ENCODE measurements at places on chromosomes 11 and 22.

DNA sequence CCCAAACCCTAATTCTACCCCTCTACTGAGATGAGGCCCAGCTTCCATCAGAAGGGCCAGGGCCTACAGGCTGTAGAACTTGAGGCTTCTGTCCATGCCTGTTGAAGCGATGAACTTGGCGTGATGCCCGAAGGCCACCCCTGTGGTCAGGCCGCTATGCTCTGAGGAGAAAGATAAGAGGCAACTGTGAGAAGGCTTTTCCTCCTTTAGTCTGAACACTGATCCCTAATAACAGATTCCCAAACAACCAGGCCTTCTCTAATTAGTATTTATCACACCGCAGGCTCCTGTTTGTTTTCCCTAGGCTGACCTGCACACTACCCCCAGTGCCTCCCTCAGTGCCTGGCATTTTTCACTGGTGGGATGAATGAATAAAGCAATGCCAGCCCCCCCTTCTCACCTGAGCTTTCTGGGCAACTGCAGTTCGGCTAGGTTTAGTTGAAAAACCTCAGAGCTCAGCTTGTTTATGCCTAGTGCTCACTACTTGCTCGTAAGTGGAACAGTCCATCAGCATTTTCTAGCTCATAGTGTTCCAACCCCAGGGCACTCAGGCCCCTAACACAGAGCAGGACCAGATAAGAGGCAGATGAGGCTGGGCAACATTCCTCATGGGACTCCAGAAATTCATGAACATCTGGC is 15.2 kb downstream of the PRPF19 start:
- DNase-seq = no peak

DNA sequence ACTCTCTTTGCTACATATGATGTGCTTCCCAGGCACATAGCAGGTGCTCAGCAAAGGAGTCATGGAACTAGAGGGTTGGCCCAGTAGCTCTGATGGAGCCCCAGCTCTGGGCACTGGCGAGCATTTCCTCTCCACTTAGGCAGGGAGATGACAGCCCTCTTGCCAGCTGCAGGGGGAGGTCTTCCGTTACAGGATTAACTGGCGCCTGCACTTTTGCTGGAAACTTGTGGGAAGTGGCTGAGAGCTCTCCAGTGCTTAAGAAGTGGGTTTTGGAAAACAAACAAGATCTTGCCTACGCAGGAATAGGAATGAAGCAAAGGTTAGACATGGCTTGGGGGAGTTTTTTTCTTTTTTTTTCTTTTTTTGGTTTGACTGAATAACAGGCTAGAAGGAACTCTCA is 75.5 kb downstream of the MICAL2 start:
- DNase-seq = no peak

- DNase-seq = no peak
Measured at GRCh38 chr22:50572965-50573364, 5.3 kb downstream of the CPT1B start.

GRCh38 chr11:31997955-31998354 is 92.9 kb upstream of the RCN1 start:
- no peak for DNase-seq

DNA sequence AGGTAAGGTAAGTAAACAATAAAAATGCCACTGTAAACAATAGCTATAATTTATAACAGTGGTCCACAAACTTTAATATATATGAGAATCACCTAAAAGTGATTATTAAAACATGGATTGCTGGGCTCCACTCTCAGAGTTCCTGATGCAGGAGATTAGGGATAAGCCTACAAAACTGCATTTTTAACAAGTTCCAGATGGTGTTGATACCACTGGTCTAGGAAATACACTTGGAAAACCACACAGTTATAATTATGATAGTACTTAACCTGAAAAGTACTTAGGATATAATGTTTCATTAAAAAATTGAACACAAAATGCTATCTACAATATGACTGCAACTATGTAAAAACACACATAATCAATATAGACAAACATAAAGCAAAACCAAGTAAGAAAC is 20.4 kb downstream of the FCHSD2 start:
- DNase-seq = no peak

DNA sequence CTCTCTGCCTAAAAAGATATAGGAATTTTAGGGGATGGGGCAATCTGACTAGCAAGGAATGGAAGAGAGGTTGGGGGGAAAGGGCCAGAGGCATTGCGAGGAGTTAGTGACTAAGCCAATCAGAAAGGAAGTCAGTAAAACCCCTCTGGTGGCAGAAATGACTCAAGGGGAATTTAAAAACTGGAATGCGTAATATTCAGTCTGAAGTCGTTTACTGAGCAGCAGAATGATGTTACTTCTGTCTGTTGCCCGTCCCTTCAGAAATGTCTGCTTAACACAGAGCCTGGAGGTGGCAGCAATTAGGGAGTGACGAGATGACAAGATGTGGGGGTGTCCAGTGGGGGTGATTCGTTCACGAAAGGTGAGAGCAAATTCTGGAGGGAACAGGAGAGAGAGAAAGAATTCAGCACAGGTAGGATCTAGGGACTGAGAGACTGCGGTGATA is 107.7 kb upstream of the CLMP start:
- peak; percentile 46 for DNase-seq

DNA sequence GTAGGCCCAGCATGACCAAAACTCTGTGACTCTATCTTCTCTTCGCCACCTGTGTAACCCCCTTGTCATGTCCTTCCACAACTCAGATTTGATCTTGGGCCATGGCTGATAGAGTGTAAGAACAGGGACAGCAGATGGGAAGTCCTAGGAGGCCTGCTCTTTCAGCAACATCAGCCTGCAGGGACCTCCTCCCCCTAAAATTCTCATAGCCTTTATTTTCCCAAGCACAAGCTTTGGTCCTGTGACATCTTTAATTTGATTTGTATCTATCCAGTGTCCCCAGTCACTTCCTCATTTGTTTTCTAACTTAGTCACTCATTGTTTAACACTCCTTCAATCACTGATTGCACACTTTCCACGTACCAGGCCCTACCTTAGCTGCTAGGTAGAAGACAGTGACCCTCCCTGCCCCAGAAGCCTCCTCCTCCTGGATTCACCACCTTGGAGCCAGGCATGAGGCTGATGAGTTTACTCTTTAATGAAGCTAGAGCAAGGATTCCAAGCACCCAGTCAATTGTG is 5.3 kb downstream of the UBQLN3 start:
- no peak for DNase-seq

- no peak for DNase-seq
Measured at GRCh38 chr11:10450462-10451425, 4.3 kb upstream of the AMPD3 start.

GRCh38 chr11:102415304-102415916 is 37.2 kb downstream of the TMEM123 start:
- DNase-seq = no peak

DNA sequence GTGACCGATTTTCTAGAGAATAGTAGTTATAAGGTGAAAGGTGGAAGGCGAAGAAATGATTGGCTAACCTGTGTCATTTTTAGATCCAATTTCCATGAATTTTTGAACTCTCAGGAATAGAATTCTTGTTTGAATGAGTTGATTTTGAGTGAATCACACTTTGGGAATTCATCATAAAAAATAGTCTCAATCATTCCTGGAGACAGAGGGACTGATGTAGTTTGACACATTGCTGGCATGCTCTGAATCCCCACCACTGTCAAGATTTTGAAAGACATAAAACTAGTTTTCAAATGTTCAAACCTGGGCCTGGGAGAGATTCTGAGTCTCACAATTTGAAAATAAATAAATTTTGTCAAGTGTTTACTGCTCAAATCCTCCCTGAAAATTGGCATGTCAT is 861.4 kb upstream of the RAG2 start:
- no peak for DNase-seq

DNA sequence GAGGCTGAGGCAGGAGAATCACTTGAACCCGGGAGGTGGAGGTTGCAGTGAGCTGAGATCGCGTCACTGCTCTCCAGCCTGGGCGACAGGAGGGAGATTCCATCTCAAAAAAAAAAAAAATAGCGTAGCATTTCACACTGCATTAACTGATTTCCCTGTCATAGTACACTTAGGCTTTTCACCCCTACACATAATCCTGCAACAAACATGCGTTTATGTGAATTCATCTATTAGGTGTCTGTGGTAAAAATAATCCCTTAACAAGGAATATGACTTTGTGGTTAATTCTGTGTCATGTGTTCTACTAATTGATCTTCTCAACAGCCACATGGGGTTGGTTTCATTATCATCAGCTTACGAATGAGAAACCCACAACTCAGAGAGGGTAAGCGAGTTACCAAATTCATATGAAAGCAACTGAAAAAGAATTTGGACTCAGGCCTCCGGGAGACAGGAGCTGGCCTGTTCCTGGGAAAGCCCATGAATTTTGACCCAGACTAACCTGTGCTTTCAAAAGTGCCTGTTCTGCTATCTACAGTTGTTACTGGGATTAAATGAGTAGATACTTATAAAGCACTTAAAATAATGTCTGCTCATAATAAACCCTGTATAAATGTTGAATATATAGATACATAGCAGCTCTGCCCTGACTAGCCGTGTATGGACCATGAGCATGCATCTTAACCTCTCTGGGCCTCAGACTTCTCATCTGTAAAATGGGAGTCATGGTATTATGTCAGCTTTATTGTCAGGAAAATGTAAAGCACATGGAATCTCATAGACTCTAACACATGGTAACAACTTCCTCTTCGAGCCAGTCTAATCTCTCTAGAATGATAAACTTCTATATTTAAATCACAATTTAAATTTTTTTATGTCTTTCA is 36.6 kb downstream of the KCNJ1 start:
- no peak for DNase-seq

DNA sequence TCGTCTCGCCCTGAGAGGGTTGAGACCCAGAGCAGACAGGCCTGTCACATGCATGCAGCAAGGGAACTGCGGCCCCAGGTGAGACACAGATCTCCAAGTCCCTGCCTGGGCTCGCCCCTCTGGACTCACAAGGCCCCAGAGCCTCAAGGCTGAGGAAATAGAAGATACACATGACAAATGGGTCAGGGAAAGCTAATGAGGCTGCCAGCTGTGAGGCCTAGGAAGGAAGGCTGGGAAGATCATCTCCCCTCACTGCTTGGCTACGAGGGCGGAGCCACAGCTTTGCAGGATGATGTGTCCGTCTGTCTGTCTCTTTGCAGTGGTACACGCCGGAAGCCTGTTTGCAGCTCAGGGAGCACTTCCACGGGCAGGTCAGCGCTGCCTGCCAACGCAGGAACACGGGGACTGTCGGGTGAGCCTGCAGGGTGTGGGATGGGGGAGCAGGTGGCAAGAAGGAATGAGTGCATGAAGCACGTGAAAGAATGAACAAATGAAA is 4.5 kb downstream of the RAB36 start:
- no peak for DNase-seq

DNA sequence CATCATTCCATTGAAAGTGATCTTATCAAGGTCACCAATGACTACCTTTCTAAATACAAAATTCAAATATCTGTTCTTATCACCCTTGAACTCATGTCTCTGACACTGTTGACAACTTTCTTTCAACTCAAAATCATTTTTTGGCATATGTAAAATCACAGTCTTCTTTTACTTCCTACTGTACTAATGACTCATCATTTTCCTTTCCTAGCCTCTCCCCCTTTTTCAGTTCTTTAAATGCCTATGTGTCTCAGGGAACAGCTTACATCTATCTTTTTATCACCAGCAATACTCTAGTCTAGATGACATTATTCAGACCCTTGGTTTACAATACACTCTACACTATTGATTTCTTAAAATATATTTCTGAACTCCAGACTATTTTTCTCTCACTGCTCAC is 2220.7 kb upstream of the RAG2 start:
- no peak for DNase-seq

GRCh38 chr11:131998020-131998419 is 627.6 kb downstream of the NTM start:
- peak; percentile 73 for DNase-seq

GRCh38 chr22:16609548-16610261 is 17.1 kb upstream of the CCT8L2 start:
- DNase-seq = no peak

GRCh38 chr22:30005213-30005857 is 74.9 kb upstream of the HORMAD2 start:
- DNase-seq = no peak

DNA sequence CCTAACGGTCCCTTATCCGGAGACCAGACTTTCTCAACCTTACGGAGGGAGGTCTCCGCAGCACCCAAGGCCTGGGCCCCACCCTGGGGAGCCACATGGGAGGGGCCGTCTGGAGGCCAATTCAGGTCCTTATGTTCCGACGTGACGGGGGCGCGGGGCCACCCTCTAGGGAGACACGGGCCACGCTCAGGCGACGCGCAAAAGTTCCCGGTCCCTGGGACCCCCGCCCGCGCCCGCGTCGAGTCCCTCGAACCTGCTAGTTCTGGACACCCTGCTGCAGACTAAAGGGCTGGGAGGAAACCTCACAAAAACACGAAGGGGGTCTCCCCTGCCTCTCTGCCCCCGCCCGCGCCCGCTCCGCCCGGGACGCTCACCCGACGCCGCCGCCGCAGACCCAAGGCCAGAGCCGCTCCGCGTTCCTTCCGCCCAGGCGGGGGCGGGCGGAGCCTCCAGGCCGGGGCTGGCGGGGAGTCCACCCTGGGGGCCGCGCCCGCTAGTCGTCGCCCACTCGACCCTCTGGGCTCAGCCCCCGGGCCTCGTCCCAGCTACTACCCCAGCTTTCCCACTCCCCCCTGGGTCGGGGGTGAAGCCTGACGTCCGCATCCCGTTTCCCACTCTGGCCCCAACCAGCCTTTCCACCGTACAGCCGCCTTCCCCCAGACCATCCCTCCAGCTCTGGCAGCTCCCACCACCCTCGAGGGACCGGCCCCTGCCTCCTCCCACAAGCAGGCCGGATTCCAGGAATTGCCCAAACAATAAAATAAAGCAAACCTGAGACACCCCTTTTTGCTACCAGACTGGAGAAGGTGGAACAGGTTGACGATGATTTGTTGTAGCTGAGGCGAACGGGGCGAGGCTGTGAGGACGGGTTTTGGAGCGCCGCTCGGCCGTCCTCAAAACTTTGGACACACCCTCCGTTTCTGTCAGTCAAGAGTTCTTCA is 2.7 kb downstream of the RNH1 start:
- DNase-seq = no peak

GRCh38 chr22:46592390-46592872 is 27.8 kb upstream of the GRAMD4 start:
- DNase-seq = peak; percentile 4

GRCh38 chr22:19361501-19362103 is 69.9 kb downstream of the HIRA start:
- no peak for DNase-seq

- no peak for DNase-seq
Measured at GRCh38 chr11:31442086-31442485, 67.3 kb downstream of the IMMP1L start.

DNA sequence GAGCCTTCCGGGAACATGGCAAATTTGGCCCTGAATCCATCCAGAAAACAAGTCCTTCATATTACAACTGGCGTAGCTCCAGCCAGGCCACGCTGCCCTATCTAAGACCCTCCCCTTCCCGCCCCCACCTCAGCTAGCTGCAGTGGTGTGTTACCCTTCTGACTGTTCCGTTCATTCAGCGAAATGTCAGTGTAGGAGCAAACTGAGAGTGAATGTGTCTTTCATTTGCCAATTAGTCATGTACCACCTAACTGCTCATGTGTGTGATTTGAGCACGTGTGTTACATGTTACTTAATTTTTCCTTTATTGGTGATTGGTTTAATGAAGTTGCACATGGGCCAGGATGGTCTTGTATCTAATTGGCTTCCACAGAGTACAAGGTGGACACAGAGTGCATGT is 34.8 kb upstream of the POU2AF1 start:
- DNase-seq = no peak

Data from AG09309 (cell line).